ENCODE measurements at places on chromosomes 1 and 21.

- no peak for DNase-seq
Observed at GRCh38 chr21:41701749-41702148, 65.1 kb downstream of the RIPK4 start.

GRCh38 chr1:154844297-154844681 is 25.8 kb downstream of the KCNN3 start:
- DNase-seq: no peak

DNA sequence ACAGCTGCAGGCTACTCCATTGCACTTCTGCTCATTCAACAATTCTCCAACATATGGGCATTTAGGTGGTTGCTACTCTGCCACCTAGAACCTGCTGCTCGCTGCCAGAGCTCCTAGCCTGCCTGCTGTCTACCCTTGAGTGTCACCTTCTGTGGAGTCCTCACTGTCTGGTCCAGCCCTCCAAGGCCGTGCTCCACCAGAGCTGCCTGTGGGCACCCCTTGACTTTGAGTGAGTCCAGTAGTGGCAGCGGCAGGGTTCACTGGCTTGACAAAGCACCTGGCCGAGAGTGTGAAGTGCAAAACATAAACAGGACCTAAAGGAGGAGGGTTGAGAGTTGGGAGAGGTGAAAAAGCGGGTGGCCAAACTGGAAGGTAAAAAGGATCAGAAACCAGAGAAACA is 120.3 kb upstream of the DNAH14 start:
- DNase-seq: no peak

GRCh38 chr1:21131200-21131599 is 45.5 kb downstream of the EIF4G3 start:
- no peak for DNase-seq

DNA sequence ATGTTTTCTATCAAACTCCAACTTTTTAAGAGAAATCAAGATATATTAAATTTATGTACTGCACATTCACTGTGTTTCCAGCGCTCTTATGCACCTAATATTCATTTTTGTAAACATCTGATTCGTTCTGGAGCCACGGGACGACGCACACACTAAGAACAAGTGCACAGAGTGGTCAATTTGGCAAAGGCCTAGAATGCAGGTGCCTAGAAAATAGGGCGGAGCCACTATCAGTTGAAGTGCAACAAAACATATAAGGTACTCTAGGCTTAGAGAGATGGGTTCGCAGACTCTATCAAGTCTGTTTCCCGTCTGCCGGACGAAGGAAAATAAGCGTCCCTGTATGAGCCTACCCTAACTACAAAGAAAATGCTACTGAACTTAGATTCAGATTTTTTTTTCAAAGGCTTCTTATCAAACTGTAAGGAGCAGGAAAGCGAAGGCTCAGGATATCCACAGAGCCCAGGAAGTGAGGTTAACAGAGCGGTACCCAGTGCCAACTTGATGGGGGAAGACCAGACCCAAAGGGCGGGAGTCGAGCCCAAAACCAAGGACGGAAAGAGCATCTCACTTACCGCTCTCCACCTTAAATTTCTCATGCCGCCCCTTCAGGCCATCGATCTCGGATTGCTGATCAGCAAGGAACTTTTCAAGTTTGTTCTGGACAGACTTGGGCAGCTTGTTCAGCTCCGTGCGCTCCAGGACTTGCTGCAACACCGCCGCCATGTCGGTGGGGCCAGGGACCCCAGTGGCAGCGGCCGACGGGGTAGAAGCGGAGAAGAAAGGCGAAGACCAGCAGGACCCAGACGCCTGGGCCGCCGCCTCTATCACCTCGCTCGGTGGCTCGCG is 526 bp downstream of the TPR start:
- DNase-seq: peak; percentile 26

GRCh38 chr1:41622402-41622801 is 137.9 kb upstream of the EDN2 start:
- no peak for DNase-seq

DNA sequence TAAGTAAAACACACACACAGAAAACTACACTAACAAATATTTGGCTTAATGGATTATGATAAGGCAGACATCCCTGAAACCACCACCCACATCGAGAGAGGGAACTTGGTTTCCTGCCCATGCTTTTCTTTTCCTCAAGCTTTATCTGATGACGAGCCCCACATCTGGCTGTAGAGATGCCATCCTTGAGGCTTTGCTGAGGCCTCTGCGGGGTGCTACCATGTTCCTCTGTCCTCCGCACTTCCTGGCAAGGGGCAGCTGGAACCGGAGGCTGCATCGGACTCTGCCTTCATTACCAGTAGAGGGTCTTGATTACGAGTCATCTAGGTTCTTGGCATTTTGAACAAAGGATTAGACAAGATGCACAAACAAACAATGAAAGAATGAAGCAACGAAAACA is 21.7 kb upstream of the C1orf174 start:
- no peak for DNase-seq

DNA sequence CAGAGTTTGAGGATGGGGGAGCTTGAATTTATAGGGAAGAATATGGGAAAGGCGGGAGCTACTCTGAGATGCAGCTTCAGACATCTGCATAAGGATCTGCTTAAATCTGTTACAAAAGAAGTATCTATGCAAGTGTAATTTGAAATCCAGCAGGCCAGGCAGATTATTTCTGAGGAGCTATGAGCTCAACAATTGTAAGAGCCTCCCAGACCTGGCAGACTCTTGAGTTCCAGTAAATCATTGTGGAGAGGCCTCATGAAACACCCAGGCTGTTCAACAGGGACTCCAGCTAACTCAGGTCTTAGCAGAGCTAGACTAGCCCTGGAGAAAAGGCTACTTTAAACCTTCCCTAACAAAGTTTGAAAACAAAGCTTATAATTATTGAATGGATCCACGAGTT is 647.5 kb upstream of the CHRM3 start:
- no peak for DNase-seq

DNA sequence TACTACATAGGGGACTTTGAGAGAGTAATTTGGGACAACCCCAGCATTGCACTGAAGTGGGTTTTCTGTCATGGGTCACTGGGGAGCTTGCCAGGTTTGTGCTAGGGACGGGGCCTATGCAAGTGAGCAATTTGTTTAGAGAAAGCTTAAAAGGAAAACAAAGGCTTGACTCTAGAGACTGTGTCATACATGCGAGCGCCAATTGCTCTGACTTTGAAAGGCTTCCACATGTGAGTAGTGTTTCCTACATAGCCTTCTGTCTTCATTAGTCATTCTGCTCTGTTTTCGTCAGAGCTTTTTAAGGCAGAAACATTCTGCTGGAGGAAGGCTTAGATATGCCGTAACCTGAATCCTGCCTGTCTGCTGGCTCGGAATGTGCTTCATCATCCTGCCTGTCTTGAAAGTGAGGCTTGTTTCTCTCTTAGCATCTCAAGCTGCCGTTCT is 28.4 kb downstream of the TRIM45 start:
- DNase-seq: no peak

- DNase-seq: no peak
Observed at GRCh38 chr1:228851618-228852017, 116.3 kb downstream of the RHOU start.

GRCh38 chr1:224541901-224542630 is 74.1 kb upstream of the CNIH3 start:
- DNase-seq: no peak

- peak; percentile 49 for DNase-seq
Observed at GRCh38 chr1:26021647-26022403, at the start of gene EXTL1. EXTL1 (plus strand) TSS chr1:26021775; CDS start chr1:26022647, 872 bp downstream.

- no peak for DNase-seq
Observed at GRCh38 chr1:201190005-201190404, 619 bp upstream of the IGFN1 start.

Measured in SHP77 (cell line).